ENCODE measurements at places on chromosomes 2 and 18.
A peak's percentile ranks its signal among the peaks of the same experiment; 100 is the strongest.

- DNase-seq, result peak; percentile 68
Measured at GRCh38 chr2:230441227-230441897, 25.4 kb downstream of the SP100 start.

DNA sequence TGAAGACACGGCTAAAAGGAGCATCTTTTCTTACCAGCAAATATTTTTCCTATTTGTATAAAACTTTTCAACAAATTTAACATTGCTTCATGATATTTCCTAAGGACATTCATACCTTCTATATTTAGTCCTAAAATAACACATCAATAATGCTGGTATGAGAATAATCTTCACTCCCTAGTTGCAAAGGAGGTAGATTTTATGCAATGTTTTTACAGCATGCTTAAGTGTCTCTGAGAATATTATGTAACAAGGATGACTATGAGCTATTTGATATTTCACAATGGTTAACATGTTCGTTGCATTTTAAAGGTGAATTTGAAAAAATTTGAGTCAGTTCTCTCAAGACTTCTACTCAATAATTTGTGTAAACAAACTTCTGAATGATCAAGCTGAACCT lies 506.7 kb downstream of the NUP35 start:
- DNase-seq, result no peak

GRCh38 chr2:69465513-69466456 lies 28.6 kb upstream of the NFU1 start:
- DNase-seq, result no peak

DNA sequence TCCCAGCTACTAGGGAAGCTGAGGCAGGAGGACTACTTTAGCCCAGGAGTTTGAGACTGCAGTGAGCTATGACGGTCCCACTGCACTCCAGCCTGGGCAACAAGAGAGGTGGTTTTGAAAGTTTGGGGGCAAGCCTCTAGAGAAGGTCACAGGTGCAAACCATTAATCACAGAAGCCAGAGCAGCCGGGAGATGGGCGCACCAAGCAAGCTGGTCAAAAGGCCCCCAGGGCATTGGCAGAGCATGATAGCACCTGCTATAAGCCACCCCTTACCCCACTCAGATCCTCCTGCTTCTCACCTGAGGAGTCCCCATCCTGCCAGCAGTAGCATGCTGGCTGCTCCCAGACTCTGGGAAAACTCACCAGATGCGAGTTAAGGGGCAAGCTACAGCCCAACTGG lies 116.1 kb upstream of the RAB12 start:
- DNase-seq, result no peak

DNA sequence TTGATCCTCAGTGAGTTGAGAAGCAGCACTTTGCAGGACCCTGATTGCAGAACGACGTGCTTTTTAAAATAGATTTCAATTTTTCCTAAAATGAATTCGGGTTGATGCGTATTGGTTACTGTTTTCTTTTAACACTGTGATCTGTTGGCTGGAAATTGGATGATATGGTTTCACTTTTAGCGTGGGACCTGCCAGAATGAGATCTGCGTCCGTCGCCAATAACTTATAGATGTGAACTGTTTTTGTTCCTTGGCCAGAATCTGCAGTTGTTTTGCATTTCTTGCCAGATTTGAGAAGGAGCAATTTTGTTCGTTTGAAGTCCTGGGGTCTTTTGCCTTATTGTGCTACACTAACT lies 703 bp downstream of the UGGT1 start:
- DNase-seq, result no peak

- no peak for DNase-seq
Measured at GRCh38 chr2:27573452-27573851, 9.4 kb upstream of the ZNF512 start.

DNA sequence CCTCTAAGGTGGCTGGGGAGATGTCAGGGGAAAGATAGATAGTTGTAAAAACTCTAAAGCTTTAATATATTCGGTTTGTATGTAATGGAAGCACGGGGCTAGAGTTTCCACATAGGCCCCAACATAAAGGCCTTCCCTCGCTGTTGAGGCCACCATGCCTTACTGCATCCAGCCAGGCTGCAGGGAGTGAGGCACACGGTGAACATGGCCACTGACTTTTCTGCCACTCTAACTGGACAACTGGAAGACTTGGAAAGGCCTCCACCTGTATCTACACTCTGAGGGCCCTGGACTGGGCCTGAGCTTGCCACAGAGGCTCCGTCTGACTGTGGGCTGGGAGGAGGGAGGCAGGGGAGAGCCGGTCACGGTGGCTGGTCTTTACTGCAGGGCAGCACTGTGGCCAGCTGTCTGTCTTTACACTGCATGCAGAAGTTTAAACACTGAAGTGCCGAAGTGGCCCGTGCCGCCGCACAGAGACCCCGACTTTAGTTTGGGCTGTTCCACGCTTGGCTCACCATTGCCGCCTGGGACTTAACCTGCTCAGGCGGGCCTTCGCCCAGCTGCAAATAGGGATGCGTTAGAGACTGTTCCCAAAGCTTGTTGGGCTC lies 66.7 kb downstream of the EMILIN2 start:
- no peak for DNase-seq

- DNase-seq, result no peak
Measured at GRCh38 chr2:213015387-213016165, 135.8 kb downstream of the IKZF2 start.

GRCh38 chr18:51151185-51151567 lies 46.3 kb downstream of the MEX3C start:
- DNase-seq, result no peak
